ENCODE measurements at places on chromosomes 2 and 18.
A peak's percentile ranks its signal among the peaks of the same experiment; 100 is the strongest.

DNA sequence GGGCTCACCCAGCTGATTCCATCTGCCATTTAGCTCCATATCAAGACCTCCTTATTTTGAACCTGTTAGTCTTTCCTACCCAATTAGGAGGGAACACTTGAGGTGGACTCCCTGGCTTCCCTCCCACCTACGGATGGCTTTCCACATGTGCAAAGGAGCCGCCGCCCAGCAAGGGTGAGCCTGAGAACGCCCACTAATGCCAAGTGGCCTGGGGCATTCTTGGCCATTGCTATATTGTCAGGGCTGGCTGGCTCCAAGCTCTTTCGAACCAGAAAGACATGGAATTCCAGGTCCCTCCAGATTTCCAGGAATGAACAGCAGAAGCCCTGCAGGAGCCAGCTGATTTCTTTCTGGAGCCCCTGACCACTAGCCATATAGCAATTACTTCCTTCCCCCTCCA lies 196.2 kb downstream of the SMAD7 start:
- DNase-seq = no peak

GRCh38 chr2:50546790-50547189 lies 485.1 kb downstream of the NRXN1 start:
- no peak for DNase-seq

GRCh38 chr2:168008646-168009195 lies 238.7 kb downstream of the STK39 start:
- DNase-seq = no peak

DNA sequence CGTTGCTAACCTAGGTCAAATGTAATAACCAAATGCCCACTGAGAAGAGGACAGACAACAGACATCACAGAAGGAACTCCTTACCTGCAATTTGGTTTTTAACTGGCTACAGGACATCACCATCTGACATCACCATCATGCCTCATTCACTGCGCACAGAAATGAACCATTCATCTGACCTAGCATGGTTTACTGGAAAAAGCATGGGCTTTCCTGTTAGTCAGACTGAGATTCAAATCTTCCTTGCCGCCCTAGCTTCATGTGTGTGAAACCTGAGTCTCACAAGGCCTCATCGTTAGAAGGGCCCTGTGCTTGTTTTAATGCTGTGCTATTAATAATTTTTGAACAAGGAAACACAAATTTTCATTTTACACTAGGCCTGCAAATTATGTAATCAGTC lies 1.1 kb upstream of the HIBCH start:
- peak; percentile 47 for DNase-seq

DNA sequence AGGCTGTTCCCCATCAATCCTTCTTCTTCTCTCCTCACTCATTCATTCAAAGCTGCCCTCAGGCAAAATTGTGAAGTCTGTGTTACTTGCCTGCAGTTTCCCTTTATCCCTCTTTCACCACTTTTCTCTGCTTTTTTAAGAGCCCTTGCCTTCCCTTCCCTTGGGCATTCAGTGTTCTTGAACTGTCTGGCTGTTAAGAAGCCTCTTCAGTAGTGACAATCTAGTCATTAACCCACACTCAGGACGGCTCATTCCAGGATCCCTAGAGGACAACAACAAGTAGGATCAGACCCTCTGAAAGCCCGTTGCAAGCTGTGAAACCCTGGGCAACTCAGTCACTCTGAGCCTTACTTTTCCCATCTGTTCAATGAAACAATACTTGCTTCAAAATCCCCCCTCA lies 615.7 kb downstream of the EPHA4 start:
- no peak for DNase-seq

DNA sequence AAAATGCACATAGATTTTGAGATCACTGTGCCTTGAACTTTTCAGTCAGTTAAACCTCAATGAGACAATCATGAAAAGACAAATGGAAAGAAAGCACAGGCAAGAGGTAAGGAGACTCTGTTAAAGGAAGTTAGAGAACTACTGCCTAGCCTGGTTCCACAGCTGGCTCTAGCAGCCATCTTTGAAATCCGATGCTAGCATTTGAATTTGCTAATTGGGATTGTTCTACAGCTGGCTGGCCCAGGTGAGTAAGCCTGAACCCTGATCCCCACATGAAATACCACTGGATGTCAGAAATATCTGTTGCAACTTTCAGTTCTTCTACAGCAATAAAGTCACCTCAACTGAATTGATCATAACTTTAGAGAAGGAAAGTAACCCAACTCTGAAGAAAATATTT lies 315.2 kb upstream of the CHAC2 start:
- DNase-seq = no peak

- no peak for DNase-seq
Observed at GRCh38 chr2:36360834-36361233, 5.3 kb downstream of the CRIM1 start.

DNA sequence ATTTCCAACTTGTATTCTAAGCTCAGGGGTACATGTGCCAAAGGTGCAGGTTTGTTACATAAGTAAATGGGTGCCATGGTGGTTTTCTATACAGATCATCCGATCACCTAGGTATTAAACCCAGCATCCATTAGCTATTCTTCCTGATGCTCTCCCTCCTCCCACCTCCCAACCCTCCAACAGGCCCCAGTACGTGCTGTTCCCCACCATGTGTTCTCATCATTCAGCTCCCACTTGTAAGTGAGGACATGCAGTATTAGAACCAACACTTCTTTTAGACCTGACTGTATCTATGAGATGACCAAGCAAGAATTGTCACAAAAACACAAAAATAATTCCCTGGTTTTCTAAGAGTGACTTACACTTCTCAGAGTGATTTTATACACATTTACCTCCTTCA lies 83.0 kb downstream of the VIT start:
- no peak for DNase-seq

GRCh38 chr18:68818584-68818983 lies 20.7 kb downstream of the CCDC102B start:
- DNase-seq = no peak

DNA sequence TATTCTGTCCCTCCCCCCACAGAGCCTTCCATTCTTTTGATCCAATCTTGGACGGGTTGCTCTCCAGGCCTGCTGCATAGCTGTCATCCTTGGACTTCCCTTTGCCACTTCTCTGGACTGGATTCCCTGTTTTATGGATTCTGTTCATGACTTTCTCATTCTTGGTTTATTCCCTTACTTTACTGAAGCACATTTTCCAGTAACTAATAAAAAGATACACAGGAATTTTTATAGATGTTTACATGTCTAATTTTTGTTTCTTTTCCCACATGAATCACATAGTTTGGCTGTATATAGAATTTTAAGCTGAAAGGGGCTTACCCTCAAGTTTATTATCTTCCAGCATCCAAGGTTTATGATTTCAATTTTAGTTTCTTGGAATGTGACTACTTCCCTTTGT lies 37.9 kb downstream of the GDF7 start:
- no peak for DNase-seq

- DNase-seq = no peak
Observed at GRCh38 chr2:108635630-108636354, 83.5 kb upstream of the RANBP2 start.
